ENCODE measurements at places on chromosomes 16 and 17. TPM values are rescaled to one million over a fixed set of nuclear protein-coding genes. Genes with fewer than 3 reads are reported as not detected.

- no peak for DNase-seq
These were observed 66.7 kb downstream of the RPA1 start for GRCh38 chr17:1896243-1897104.

DNA sequence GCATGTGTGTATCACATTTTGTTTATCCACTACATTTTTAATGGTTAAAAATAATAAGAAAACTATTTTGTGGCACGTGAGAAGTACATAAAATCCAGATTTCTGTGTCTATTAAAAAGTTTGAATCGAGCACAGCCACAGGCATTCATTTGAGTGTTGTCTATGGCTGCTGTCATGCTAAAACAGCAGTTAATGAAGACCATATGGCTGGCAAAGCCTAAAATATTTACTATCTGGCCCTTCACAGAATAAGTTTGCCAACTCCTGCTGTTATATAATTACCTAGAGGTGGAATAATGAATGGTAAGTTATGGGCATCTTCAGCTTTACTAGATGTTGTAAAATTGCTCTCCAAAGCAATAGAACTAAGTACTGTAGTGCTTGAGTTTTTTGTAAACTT, 30.5 kb downstream of the TMEM98 start:
- DNase-seq: no peak

- peak; percentile 7 for DNase-seq
These were observed 14.0 kb upstream of the CCL2 start for GRCh38 chr17:34241062-34241461.

Gene GINS3
- total RNA-seq: 10.8 TPM

DNA sequence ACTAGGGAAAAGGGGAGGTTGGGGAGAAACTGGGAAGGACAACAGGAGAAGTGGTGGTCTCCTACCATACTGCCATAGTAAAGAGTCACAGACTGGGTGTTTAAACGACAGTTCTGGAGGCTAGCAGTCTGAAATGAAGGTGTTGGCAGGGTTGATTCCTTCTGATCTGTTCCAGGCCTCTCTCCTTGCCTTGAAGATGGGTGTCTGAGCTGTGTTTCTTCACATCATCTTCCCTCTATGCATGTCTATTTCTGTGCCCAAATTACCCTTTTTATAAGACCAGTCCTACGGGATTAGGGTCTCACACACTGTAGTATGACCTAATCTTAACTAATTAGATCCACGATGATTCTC, 79.8 kb upstream of the TMEM97 start:
- no peak for DNase-seq

- DNase-seq: no peak
These were observed 74.4 kb downstream of the CCT6B start for GRCh38 chr17:34886831-34887230.

Gene GSPT1
- total RNA-seq: 22.8 TPM

GRCh38 chr17:32265192-32265923, at the start of gene RHBDL3:
TSS of gene RHBDL3 (plus strand) at chr17:32265832. CDS start at chr17:32266190, 358 bp downstream.
- peak; percentile 39 for DNase-seq

Gene BRIP1
- 15.2 TPM for total RNA-seq

- DNase-seq: no peak
These were observed 4.6 kb downstream of the WNK4 start for GRCh38 chr17:42784811-42785592.

GRCh38 chr17:27207073-27207513, 86.8 kb upstream of the WSB1 start:
- no peak for DNase-seq

DNA sequence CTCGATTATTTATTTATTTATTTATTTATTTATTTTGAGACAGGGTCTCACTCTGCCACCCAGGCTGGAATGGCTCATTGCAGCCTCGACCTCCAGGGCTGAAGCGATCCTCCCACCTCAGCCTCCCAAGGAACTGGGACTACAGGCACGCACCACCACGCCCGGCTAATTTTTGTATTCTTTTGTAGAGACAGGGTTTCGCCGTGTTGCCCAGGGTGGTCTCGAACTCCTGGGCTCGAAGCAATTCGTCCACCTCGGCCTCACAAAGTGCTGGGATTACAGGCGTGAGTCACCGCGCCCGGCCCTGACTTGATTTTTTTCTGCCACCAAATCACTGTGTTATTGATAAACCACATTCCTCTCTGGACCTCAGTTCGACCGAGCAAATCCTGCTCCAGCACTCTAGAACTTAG, 758 bp upstream of the RPL23A start:
- DNase-seq: no peak

Gene SOST
- 59.3 TPM for total RNA-seq

- DNase-seq: no peak
These were observed 476.4 kb downstream of the TOX3 start for GRCh38 chr16:52070341-52071057.

GRCh38 chr16:78816499-78817195, 717.2 kb downstream of the WWOX start:
- no peak for DNase-seq

Gene P3H4
- 30.5 TPM for total RNA-seq

Gene ZPBP2
- total RNA-seq: not detected

Gene TIMP2
- 32.4 TPM for total RNA-seq

- no peak for DNase-seq
These were observed 553.2 kb downstream of the MAF start for GRCh38 chr16:79047337-79047736.

Gene CHST6
- not detected for total RNA-seq

GRCh38 chr17:76528156-76528527, 9.4 kb downstream of the CYGB start:
- no peak for DNase-seq

DNA sequence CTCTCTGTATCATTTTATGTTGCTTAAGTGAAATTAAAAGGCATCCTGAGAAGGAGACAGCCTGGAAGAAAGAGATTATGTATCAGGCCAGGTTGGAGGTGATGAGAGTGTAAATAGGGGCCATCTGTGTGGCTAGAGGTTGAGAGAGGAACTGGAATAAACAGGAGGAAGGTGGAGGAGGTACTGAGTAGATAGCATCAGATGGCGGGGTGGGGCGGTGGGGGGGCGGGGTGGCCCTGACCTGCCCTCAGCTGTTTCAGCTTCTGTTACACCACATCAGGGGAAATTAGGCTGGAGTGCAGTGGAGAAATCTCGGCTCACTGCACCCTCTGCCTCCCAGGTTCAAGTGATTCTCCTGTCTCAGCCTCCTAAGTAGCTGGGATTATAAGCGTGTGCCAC, 6.9 kb upstream of the KCNG4 start:
- no peak for DNase-seq

Gene MT1E
- total RNA-seq: not detected

DNA sequence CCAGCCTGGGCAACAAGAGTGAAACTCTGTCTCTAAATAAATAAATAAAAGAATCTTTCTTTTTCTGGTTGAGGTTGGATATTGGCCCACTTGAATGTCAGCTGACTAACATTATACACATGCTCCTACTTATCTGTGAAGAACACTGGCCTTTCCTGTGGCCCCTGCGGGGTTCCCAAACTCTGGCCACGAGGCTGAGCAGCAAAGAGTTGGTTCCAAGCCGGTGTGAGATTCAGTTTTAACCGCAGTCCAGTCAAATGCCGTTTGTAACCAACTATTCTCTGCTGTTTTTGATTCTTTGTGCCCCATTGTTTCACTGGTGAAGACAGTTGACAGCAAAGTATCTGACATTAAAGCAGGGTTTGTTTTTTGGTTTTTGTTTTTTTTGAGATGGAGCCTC, 11.2 kb downstream of the ETV4 start:
- no peak for DNase-seq

GRCh38 chr17:17792551-17793377, 44.0 kb downstream of the SREBF1 start:
- DNase-seq: peak; percentile 65

DNA sequence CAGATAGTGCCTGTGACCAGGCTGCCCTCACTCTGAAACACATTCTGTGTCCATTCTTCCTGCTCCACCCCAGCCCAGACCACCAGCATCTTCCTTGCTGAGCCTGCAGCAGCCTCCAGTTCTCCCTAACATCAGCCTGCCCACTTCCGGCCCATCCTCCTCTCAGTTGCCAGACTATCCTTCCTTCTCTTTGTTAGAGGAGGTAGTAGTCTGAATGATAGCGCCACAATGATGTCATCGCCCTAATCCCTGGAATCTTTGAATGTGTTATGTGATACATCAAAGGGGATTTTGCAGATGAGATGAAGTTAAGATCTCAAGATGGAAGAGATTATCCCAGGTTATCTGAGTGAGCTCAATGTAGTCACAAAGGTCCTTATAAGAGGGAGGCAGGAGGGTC, 3.2 kb upstream of the ZDHHC1 start:
- DNase-seq: no peak

- no peak for DNase-seq
These were observed 15.3 kb downstream of the NLK start for GRCh38 chr17:28057731-28058246.

DNA sequence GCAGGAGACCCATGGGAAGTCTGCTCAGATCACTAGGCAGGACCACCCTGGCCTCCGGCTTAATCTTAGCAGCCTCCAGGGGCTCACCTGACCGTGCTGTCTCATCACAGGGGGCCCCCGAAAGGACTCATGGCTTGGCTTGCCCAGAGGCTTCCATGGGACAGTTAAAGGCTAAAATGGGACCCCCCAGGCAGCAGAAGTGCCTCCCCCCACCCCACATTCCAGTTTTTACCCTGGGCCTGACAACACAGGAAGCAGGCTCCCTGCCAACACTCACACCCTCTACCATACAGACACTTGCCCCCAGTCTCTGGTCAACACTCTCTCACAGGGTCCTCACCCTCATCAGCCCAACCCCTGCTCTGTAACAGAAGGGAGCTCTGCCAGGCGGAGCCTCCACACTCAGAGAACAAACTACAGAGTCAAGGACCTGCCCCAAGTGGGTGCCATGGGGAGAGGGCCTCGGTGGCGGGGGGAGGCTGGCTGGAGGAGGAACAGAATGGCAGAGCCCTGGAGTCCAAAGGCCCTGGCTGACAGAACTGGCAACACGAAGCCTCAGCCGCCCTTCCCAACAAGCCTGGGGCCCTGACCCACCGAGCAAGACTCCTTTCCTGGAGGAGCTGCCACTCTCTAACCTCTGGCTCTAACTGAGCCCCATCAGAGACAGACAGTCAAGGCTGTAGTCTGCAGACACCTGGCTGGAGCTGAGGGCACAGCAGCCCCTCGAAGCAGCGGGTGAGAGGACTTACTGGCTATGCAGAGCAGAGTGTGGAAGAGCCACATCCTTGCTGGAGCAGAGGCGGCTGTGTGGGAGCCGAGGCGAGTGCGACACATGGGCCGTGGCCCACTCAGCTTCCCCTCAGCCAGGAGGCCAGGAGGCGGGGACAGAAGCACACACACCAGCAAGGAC, at the start of gene ITGAE:
Gene ITGAE, minus strand, starts transcription at position 827 of the 910 bp plus-strand sequence. Its CDS starts 44 bp downstream, at position 783.
- DNase-seq: no peak

DNA sequence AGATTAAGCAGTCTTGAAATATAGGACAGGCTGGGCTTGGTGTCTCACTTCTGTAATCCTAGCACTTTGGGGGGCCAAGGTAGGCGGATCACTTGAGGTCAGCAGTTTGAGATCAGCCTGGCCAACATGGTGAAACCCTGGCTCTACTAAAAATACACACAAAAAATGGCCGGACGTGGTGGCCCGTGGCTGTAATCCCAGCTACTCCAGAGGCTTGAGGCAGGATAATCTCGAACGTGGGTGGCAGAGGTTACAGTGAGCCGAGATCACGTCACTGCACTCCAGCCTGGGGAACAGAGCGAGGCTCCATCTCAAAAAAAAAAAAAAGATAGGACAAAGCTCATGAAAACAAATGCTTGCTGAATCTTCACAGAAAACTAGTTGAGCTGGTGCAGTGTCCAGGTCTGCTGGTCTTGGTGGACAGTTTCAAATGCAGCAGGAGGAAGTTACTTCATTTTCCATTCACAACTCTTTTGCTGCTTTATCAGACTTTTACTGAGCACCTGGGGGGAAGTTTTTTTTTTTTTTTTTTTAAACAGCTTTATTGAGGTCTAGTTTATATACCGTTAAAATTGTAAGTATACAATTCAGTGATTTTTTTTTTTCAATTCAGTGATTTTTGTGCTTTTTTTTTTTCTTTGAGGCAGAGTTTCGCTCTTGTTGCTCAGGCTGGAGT, 45.2 kb downstream of the SNX29 start:
- DNase-seq: no peak

DNA sequence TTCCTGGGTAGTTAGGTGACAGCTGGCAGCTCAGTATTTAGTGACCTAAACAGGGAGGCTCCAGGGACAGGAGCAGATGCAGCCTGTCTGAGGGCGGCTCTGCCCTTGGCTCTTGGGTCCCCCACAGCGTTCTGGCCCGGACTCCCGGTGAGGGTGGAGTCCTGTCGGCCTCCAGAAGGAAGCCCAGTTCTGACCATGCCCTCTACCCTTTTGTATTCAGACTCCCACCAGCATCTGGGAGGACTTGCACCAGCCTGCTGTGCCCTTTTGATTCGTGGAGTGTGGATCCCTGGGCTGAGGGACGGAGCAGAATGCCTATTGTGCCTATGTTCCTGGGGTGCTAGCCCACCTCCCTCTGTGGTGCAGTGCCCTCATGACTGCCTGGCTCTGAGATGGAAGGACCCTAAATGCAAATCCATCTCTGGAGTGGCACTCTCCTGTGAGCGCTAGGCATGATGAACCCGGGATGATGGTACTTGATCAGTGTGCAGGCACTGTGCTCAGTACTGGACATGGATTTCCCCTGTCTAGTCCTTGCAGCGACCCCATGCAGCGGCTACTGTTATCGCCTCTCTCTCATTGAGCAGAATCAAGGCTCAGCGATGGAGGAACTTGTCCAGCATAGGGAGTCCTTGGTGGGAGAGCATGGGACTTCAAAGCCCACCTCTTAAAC, 123.1 kb downstream of the SNX29 start:
- no peak for DNase-seq

GRCh38 chr16:1063728-1064127, 8.8 kb upstream of the SSTR5 start:
- DNase-seq: no peak

DNA sequence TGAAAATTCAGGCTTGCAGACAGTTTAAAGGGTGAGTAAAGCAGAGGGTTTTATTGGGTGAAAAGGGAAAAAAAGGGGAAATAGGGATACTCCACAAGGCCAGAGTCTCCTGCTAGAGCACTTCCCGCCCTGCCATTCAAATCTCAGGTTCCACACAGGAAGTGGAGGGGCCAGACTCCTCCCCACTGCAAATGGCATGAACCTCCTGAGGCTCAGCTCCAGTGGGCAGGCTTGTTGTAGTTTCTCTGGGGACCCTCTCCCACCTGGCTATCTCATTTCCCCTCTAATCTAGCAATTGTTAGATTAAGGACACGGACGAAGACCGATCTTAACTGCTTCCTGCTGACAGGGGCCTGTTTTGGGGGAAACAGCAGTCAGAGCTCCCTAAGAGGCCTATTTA, 43.4 kb downstream of the TAOK1 start:
- DNase-seq: no peak

GRCh38 chr16:59597269-59597668, 863.2 kb upstream of the GOT2 start:
- no peak for DNase-seq

Data from G401 (cell line).